Naive B cell (primary cell): ENCODE measurements at places on chromosomes 16 and 17.

- no peak for DNase-seq
Observed at GRCh38 chr16:55370762-55371482, 46.9 kb downstream of the IRX6 start.

GRCh38 chr16:66549284-66550131, at the start of gene TK2:
TSS of gene TK2 (minus strand) at chr16:66550122. CDS start at chr16:66550061, 61 bp downstream.
- peak; percentile 57 for DNase-seq

- DNase-seq = no peak
Observed at GRCh38 chr16:30737794-30738648, 10.2 kb upstream of the PHKG2 start.

DNA sequence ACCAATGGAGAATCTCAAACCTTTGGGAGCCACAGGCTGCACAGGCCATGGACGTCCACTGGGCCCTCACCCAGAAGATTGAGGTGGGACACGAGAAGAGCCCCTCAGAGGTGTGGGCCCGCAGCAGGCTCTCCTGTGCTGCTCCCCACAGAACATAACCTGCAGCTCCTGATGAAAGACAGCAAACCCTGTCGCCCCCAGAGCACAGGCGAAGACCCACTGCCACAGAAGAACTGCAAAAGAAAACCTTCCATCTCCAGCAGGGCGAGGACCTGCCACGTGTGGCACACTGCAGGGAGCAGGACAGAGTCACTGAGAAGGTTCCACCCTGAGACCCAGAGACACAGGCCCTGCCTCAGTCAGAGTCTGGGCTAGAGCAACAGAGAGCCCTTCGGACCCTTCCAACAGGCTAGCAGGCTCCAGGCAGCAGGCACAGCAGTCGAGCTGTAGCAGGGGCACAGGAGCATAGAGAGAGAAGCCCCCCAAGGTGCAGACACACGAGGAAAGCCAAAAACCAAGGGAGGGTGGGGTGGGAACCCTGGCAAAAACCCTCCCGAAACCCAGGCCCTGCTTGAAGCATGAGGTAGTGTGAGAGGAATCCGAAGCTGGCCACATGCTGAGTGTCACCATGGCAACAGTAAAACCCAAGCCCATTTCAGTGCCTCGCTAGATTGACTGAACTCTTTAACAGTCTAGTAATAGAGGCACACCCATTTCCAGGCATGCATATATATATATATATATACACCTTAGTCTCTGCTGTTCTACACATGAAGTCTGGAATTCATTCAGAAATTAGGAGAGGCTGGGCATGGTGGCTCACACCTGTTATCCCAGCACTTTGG, 60.0 kb upstream of the CHMP6 start:
- DNase-seq = no peak

DNA sequence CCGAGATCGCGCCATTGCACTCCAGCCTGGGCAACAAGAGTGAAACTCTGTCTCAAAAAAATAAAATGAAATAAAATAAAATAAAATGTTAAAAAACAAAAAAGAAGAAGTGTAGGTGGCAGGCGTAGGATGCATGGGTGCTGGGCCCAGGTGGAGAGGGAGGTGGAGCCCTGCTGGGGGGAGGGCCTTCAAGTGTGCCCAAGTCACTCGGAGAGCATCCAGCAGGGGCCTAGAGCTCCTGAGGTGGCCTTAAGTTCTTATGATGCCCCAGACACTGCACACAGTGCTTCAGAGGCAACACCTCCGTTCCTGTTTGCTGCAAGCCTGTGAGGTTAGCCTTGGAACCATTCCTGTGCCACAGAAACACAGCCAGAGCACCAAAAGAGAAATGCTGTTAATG, 23.2 kb downstream of the IL4R start:
- DNase-seq = peak; percentile 33

DNA sequence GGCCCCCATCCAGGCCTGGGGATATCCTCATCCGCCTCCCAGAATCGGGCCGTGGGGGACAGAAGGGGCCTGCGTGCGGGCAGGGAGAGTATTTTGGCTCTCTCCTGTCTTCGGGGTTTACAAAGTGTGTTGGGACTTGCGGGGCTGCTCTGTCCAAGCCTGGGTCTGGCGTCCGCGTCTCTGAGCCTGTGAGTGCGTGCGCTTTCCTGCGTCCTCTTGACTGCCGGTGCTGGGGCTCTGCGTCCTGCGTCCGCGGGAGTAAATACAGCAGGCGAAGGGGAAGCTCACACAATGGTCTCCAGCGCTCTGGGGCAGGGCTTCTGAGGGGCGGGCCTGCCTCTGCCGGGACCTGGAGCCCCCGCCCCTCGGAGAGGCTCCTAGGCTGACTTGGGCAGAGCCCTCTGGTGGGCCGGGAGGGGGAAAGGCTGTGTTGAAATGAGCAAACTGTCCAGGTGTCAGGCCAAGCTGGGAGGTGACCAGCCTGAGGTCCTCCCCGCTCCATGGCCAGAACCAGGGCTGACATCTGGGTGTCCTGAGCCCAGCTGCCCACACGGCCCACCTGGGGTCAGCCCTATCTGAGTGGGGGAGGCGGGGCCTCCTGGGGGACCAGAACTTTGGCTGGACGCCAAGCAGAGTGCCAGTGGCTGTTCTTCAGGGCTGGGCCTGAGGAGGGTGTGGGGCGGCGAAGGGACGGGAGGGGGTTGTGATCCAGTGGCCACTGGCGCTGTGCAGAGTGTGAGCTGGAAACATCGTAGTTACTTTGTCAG, 233.6 kb downstream of the SEC14L1 start:
- peak; percentile 70 for DNase-seq

- DNase-seq = no peak
Observed at GRCh38 chr17:59790910-59791309, 83.5 kb downstream of the VMP1 start.

GRCh38 chr16:10168258-10168657, 14.0 kb downstream of the GRIN2A start:
- DNase-seq = no peak

GRCh38 chr16:69929480-69929879, 21.7 kb upstream of the CLEC18A start:
- no peak for DNase-seq

GRCh38 chr17:67575325-67575724, 142.4 kb upstream of the NOL11 start:
- DNase-seq = no peak

GRCh38 chr16:86200722-86201121, 301.8 kb downstream of the IRF8 start:
- no peak for DNase-seq

- no peak for DNase-seq
Observed at GRCh38 chr16:77660311-77660710, 62.0 kb upstream of the NUDT7 start.

DNA sequence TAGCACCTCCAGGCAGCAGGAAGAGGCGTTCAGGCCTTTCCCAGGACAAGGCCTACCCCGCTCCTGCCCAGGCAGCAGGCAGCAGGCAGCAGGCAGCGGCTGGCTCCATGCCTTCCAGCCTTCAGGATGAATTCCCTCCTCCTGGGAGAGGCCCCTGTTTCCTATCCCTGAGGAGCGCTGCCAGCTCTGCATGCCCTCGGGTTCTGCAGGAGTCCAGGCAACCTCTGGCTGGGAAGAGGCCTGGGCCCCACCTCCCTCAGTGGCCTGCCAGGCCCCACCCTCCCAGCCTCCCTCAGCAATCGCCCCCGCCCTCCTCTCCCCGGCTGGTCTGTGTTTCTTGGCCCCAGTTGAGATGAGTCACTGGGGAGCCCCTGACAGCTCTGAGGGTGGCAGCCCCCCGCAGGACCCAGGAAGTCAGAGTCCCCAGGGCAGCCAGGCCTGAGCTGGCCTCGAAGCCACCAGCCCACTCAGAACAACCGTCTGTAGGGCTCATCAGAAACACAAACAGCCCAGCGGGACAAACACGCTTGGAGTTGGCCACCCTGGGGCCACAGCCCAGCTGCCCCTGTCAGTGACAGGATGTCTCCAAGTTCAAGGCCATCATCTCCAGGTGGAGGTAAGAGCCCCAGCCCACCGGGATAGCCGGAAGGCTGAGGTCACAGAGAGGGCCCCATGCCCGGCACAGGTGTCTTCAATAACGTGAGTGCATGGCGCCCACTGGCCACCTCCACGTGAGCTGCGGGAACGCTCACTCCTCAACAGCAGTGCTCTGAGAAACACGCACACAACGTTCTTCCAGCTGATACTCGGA, 39.5 kb upstream of the CIBAR2 start:
- no peak for DNase-seq

GRCh38 chr16:87436225-87437172, 44.4 kb downstream of the MAP1LC3B start:
- no peak for DNase-seq

- DNase-seq = no peak
Observed at GRCh38 chr17:54839447-54839846, 61.2 kb upstream of the TOM1L1 start.

DNA sequence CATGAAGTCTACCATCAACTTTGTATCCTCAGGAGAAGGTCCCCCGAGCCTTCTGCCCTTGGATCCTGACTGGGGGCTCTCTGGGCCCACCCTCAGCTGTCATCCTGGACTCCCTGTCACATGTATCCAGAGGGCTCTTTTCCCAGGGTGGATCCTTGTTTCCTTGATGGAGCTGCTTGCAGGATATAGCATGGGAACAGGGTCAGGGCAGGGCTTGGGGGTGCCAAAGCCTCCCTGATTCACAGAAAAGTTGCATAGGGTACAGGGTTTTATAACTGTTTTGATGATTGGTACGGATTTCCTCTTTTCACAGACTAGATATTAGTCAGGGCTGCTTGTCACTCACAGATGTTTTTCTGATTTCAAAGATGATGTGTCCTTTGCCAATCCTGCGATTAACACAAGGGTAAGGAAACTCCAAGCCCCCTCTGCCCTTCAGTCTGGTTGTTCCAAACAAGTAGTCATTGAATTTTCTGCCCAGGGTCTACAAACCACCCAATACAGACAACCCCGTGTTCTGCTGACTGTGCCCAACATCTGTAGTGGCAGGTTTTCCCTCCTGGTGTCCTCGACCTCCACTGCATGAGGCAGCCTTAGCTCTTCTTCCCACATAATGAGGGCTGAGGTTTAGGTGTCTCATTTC, 20.6 kb upstream of the SLC35G3 start:
- DNase-seq = no peak

DNA sequence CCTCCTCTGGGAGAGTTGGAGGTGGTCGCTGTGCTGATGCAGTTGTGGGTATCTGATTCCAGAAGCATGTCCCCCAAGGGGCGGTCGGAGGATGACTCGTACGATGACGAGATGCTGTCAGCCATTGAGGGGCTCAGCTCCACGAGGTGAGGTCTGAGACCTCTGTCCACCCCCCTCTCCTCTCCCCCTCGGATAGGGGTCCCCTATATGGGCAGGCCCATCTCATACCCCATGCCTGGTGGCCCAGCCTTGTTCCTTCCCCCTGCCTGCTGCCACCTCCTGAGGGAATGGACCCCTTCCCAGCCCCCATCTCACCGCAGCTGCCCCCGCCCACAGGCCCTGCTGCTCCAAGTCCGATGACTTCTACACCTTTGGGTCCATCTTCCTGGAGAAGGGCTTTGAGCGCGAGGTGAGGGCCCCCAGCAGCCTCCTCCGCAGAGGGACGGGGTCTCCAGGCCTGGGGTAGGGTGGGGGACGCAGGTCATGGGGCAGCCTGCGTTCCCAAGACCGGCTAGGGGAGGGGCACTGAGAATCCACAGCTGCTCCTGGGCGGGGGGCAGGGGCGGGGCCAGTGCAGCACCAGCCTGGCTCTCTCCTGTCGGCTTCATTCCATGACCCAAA, 39.2 kb downstream of the ADCY7 start:
- DNase-seq = no peak

- DNase-seq = no peak
Observed at GRCh38 chr17:29388937-29389336, 1.2 kb upstream of the TAOK1 start.

DNA sequence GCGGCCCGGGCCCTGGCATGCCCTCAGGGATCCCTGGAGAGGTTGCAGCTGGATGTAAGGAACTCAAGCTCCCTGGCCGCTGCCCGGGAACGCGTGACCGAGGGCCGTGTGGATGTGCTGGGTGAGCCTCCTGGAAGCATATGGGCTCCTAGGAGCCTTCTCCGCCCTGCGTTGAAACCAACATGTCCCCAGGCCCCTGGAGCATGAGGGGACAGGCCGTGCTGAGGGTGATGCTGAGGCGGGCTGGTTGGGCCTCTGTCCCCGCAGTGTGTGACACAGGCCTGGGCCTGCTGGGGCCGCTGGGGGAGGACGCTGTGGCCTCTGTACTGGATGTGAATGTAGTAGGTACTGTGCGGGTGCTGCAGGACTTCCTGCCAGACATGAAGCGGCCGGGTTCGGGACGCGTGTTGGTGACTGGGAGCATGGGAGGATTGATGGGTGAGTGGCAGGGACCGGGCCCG, 5.7 kb upstream of the HSD17B1 start:
- DNase-seq = no peak

GRCh38 chr16:10076037-10076436, 106.2 kb downstream of the GRIN2A start:
- DNase-seq = no peak

DNA sequence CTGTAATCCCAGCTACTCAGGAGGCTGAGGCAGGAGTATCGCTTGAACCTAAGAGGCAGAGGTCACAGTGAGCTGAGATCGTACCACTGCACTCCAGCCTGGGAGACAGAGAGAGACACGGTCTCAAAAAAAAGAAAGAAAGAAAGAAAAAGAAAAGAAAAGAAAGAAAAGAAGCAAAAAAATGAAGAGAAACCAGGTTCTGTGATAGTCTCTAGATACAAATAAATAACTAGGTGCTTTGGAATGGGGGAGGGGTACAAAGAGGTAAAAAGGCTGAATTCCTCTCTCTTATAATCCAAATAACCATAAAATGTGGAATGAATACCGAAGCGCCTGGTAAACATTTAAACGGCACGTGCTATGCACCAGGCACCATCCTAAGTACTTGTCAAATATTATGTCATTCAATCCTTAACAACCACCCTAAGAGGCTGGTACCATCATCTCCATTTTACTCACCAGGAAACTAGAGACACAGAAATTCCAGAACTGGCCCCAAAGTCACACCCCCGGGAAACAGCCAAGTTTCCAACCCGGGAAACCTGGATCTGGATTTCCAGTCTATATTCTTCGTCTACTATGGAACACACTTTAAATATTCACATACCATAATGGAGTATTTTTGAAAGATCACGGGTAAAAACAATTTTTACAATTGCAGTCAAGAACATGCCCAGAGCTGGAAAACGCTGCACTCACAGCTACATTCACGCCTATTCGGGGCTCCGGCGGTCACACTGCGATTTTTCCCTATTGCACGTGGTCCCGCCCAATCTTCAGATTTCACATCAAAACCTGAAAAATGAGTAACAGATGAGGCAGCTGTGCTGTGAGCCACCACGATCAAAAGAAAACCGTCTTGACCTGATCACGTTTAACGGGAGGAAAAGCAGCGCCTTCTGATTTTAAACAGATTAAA, 10.5 kb downstream of the NXN start:
- no peak for DNase-seq

- DNase-seq = no peak
Observed at GRCh38 chr17:16222406-16222805, 5.4 kb downstream of the PIGL start.

GRCh38 chr17:32461498-32461852, 17.2 kb downstream of the PSMD11 start:
- DNase-seq = no peak
